HepG2 (cell line): ENCODE measurements at places on chromosomes 2 and 18.
A peak's percentile ranks its signal among the peaks of the same experiment; 100 is the strongest.

DNA sequence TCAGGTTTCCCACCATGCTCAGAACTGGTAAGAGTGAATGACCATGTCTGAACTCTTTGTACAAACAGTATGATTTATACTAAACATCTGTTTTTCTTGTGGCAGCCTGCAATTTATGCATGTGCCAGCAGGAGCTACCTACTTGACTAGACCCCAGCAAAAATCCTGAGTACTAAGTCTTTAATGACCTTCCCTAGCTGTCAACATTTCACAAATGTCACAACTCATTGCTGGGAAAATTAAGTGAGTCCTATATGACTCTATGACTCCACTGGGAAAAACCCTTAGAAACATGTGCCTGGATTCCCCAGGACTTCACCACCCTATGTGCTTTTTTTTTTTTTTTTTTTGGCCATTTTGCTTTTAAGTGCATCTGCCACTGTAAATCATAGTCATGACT, 1225.8 kb downstream of the SUCLG1 start:
- H3K27me3 ChIP-seq, result no peaks in the 10 kb centered on the region
- H3K4me1 ChIP-seq, result no peaks in the 10 kb centered on the region
- no peaks in the 10 kb centered on the region for H3K36me3 ChIP-seq

DNA sequence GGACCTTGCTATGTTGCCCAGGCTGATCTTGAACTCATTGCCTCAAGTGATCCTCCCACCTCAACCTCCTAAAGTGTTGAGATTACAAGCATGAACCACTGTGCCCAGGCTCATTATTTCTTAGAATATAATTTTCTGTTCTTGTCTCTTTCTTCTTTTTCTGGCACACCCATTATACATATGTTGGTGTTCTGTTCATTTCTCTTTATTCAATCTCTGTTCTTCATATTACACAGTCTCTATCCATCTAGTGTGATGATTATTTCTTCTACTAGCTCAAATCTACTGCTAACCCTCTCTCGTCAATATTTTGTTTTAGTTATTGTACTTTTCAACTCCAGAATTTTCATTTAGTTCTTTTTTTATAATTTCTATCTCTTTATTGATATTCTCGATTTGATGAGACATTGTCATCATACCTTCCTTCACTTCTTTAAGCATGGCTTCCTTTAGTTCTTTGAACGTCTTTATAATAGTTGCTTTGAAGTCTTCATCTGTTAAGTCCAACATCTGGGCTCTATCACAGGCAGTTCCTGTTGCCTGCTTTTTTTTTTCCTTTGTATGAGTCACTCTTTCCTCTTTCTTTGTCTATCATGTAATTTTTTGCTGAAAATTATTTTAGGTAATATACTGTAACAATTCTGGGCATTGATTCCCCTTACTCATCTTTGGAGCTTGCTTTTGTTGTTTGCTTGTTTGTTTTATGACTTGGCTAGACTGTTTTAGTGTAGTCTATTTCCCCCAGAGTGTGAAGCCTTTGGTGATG, 196.4 kb upstream of the NABP1 start:
- no peaks in the 10 kb centered on the region for H3K36me3 ChIP-seq
- no peak overlapping the region for H3K27ac ChIP-seq
- no peaks in the 10 kb centered on the region; the same call in 1 of the 3 replicates for H3K27me3 ChIP-seq
- DNase-seq, result no peak
- H3K4me1 ChIP-seq, result no peaks in the 10 kb centered on the region

DNA sequence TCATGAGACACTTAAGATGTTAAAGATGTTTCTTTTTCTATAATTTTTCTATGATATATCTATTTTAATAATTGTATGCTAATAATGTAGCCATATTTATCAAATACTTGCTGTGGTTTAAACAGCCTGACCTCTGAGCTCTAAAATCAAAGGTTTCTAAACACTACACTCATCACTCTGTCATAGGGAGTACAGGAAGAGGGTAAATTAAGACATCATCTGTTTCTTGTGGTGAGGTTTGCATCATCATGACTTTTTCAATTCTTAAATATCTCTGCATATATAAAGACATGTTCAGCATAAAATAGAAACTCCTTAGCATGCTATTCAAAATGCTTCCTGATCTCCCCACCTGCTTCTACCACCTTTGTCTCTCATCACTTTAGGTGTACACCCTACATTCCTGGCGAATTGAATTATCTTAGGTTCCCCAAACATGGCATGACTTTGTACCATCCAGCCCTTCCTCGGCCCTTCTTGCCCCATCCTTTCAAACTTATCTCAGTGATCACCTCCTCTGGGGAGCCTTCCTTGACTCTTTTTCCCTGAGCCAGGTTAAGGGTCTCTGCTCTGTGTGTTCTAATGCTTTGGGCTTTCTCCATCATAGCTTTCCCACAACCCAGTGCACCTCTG, 105.3 kb upstream of the TTN start:
- no peaks in the 10 kb centered on the region for H3K27me3 ChIP-seq
- H3K27ac ChIP-seq, result no peak overlapping the region
- H3K4me1 ChIP-seq, result no peaks in the 10 kb centered on the region
- no peak for DNase-seq

- no peak overlapping the region for H3K27ac ChIP-seq
- H3K4me3 ChIP-seq, result no peak overlapping the region
- H3K27me3 ChIP-seq, result no peaks in the 10 kb centered on the region
- no peaks in the 10 kb centered on the region for H3K4me1 ChIP-seq
- H3K36me3 ChIP-seq, result no peaks in the 10 kb centered on the region
These were observed 563.1 kb upstream of the LINC00305 start for GRCh38 chr18:64712035-64712434.

GRCh38 chr2:69773206-69773605, 31.3 kb downstream of the ANXA4 start:
- peaks cover 48% of the 10 kb centered on the region for H3K4me1 ChIP-seq
- peaks cover 8% of the 10 kb centered on the region for H3K36me3 ChIP-seq
- no peak overlapping the region for H3K4me3 ChIP-seq
- DNase-seq, result no peak

DNA sequence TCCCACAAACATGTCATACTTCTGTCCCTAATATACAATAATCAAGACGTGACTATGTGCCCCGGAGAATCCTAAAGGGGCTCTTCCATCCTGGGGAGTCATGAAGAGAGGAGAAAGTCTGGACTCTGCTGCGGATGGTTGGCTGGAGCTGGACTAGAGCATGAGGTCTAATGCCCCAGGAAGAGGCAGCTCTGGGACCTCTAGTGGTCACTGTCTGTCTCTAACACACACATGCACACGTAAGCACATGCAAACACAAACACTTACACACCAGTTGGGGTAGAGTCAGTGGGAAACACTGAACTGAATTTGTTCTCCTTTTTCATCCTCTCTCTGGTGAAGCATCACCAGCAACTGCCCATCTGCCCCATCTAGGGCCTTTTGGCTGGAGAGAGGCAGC, 271.6 kb downstream of the TDRD15 start:
- no peaks in the 10 kb centered on the region for H3K36me3 ChIP-seq
- no peak overlapping the region for H3K4me3 ChIP-seq
- H3K4me1 ChIP-seq, result no peaks in the 10 kb centered on the region
- DNase-seq, result peak; percentile 35

DNA sequence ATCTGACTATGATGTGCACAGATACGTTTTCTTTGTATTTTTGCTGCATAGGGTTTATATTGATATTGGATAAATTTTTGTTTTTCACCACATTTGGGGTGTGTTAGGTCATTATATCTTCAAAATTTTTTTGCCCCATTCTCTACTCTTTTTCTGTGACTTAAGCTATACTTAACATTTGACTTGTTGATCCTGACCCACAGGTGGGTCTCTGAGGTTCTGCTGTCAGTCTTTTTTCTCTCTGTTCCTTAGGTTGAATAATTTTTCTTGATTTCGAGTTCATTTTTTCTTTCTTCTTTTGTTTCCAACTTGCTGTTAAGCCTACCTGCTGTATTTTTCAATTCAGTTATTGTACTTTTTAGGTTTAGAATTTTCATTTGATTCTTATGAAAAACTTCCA, 12.1 kb downstream of the RAB3GAP1 start:
- H3K4me1 ChIP-seq, result 0 out of 2 replicates have a peak, but pooled peaks cover 6% of the 10 kb centered on the region
- H3K36me3 ChIP-seq, result peaks cover 28% of the 10 kb centered on the region
- H3K27me3 ChIP-seq, result no peaks in the 10 kb centered on the region
